ENCODE measurements at places on chromosomes 2 and 18.

DNA sequence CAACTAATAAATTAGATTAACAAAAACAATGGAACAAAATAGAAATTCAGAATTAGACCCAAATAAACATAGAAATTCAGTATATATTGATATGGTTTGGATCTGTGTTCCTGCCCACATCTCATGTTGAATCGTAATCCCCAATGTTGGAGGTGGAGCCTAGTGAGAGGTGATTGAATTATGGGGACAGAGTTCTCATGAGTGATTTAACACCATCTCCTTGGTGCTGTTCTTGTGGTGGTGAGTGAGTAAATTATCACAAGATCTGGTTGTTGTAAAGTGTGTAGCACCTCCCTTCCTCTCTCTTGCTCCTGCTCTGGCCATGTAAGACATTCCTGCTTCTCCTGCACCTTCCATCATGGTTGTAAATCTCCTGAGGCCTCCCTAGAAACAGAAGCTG, 16.6 kb upstream of the B4GALT6 start:
- DNase-seq: no peak

DNA sequence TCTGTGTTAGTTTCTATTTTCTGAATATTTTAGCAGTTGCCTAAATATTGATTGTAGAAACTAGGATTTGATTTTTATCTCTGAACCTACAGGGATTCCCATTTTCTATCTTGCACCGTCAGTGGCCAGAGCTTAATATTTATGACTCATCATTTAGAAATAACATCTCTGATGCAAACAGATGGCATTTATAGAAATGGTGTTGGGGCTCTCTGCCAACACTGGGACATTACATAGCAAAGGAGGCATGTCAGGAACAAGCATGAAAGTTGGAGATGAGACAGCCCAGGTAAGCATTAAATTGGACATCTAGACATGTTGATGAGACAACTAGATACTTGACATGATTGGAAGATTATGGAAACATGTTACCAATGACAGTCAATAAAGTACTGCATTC, 165.3 kb upstream of the SYT4 start:
- DNase-seq: no peak

GRCh38 chr2:158810731-158811460, 15.8 kb downstream of the DAPL1 start:
- DNase-seq: no peak

GRCh38 chr2:30106543-30106942, 40.3 kb upstream of the YPEL5 start:
- DNase-seq: no peak

GRCh38 chr2:26477126-26477910, 606 bp downstream of the OTOF start:
- DNase-seq: no peak

GRCh38 chr2:80778704-80779103, 474.2 kb upstream of the LRRTM1 start:
- no peak for DNase-seq

DNA sequence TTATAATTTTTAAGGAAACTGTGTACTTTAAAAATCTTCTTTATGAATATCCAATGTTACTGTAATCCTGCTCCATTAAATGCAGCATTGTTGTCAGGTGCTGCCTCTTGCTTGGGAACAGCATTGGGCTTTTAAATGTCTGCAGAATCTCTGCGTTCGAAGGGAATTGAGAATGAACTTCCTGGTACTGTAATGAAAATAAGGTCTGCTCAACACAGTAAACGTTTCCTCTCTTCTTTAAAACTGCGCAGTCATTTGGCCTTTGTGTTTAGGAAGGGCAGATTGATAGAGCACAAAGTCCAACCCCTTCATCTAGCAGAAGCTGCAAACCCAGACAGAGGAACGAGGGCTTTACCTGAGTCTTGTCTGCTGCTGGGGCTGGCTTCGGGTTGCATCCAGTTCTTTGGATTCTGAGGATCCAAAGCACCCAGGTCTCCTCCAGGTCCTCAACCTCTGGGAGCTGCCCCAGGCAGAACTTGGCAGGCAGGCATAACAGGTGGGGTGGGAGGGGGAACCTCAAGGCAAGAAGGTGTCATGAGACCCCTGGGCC, 104.5 kb downstream of the UGGT1 start:
- DNase-seq: no peak

GRCh38 chr18:57529151-57529550, 57.4 kb downstream of the FECH start:
- no peak for DNase-seq

DNA sequence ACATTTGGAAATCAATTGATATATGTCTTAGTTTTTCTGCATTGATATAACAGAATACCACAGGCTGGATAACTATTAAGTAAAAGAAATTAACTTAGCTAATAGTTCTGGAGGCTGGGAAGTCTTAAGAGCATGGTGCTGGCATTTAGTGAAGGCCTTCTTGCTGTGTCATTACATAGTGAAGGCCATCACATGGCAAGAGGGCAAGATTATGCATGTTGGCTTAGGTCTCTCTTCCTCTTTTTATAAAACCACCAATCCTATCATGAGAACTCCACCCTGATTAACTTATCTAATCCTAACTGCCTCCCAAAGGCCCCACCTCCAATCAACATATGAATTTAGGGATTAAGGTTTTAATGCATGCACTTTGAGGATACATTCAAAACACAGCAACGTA, 225.5 kb upstream of the VRK2 start:
- DNase-seq: no peak

DNA sequence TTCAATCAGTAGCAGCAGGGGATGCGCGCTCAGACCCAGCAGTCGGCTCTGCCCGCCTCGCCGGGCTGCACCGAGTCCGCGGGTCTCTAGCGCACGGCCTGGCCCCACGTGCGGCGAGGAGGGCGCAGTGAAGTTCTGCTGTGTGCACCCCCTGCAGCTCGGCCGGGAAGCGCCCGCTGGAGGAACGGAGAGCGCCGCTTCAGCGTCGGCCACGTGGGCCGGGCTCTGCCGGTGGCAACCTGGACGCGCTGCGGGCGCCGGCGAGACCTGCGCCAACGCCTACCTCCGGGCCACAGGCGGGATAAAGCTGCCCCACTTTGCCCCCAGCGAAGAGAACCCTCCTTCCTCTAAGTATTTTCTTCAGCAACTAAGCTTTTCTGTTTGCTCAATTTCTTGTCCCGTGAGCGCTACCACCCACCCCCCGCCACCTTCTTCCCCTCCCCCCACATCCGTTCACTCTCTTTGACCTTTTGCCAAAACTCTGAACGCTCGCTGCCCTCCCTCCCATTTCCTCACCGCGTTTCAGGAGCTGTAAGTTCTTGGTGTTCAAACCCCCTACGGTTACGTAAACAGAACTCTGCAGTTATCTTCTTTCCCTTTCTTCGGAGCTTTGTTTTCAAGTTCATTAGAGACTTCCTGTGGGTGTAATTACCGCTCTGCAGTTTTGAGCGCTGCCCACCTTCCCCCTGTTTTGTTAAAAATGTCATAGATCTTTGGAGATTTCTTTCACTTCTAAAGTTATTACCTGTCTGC, 42.6 kb upstream of the EDAR start:
- DNase-seq: peak; percentile 33

DNA sequence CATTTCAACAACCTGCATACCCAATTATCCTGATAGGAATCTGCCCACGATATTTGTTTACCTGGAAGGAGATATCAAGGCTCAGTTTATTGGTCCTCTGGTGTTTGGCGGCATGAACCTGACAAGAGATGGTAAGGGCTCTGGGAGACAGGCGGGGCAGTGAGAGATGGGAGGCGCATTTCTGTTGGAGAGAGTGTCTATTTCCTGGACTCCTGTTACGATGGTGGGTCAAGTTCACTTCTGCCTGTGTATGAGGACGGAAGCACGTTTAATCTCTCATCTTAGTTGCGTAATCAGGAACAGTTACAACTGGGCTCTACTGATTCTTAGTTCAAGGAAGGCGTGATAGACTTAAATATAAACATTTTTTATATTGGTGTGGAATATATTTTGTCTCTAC, 8.9 kb downstream of the PDCL3 start:
- DNase-seq: no peak

- no peak for DNase-seq
Measured at GRCh38 chr2:131041402-131042147, 51.7 kb downstream of the FAM168B start.

- no peak for DNase-seq
Measured at GRCh38 chr18:9989481-9989880, 75.7 kb downstream of the VAPA start.

- DNase-seq: no peak
Measured at GRCh38 chr2:172230889-172231401, 128.2 kb upstream of the DLX2 start.

GRCh38 chr2:48113767-48114166, 207.5 kb upstream of the FBXO11 start:
- DNase-seq: no peak

- no peak for DNase-seq
Measured at GRCh38 chr2:22003270-22003669, 879.5 kb downstream of the TDRD15 start.

DNA sequence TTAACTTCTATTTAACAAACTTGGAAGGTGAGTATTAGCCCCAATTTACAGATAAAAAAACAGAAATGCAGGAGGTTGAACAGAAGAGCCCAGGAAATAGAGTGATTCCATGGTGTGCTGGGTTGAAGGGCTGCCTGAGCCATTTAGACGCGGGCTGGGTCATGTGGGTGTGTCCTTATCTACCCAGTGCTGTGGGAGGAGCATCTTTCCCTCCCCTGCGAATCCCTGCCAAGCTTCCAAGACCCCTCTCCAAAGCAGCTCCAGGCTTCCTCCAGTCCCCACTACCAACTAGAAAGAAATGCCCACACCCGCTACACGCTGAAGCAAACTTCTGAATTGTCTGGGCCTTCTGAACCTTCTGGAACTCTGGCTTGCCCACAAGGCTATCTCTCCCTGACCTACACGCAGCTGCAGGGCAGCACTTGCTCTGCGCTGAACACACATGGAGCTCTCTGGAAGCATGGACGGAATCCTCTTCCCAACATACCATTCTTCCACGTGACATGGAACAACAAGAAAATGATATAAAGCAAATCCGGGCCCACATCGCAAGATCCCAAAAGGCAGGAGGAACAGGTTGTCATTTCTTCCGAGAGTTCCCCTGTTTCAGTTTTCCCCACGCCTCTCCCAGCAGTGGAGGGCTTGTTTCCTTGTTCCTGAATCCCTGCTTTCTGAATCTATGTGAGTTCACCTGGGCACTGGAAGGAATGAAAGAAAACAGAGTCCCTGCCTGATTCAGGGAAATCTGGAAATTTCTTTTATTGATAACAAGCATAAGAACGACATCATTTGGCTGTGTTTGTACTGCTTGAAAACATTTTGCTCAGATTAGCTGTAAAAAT, 562.7 kb upstream of the ID2 start:
- no peak for DNase-seq

DNA sequence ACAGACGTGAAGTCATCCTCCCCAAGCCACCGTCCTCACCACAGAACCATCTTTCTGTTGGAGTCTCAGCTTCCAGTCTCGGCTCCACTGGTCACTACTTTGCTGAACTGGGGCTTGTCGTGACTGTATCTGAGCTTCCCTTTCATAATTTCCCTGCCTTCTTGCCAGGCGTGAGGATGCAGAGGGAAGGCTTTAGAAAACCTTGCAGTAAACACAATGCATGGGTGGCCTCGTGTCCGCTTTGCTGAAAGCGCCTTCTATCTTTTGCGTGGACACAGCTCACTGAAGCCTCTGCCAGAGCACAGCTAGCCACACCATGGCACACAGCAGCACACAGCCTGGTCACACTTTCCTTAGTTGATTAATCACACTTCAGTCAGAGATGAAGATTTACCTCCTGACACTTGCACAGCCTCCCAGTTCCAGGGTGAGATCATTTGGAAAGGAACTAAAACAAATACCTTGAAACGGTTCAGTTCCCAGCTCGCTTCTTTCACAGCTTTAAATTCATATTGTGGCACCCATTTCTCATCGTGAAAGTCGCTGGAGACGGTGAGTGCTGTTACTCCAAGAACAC, 2.8 kb upstream of the GPR45 start:
- no peak for DNase-seq

DNA sequence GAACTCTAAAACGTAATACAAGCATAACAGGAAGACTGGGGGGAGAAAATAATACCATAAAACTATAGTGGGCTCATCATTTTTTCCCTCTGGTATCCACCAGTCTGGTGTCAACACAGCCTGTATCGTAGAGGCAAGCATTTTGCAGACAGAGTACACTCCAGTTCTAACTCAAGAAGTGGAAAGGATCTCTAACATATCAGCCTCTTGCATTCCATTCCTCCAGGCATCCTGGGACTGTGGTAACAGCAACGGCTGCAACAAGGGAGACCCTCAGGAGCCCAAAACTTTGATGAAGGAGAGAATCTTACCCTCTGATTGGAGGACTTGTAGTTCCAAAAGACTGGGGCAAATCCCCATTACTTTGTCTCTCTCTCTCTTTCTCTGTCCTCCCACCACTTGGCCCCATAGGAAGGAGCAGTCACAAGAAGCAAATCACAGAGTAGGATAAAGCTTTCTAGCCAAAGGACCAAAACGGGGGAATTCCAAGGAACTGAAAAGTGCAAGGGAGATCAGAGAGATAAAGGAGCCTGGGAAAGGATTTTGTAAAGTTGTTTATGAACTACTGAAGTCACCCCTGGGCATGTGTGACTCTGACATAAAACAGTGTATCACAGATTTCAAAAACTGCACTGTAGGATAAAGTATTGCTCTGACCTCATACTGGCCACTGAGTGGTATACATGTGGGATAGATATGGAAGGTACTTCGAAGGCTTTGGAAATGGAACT, 11.9 kb downstream of the FRZB start:
- no peak for DNase-seq

DNA sequence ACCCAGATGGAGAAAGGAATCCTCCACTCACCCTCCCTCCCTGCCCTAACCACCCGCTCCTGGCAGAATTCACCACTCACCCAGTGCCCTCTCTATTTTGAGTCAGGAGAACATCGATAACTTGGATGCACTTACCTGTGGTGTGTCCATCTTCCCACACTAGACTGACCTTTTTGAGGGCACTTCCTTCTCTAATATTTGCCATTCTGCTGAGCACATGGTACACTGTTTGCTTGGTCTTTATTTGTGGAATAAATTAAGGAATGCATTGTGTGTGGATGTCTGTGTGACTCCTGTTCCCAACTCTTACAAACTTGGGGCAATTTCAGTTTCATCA, 133.7 kb downstream of the ACKR3 start:
- no peak for DNase-seq

DNA sequence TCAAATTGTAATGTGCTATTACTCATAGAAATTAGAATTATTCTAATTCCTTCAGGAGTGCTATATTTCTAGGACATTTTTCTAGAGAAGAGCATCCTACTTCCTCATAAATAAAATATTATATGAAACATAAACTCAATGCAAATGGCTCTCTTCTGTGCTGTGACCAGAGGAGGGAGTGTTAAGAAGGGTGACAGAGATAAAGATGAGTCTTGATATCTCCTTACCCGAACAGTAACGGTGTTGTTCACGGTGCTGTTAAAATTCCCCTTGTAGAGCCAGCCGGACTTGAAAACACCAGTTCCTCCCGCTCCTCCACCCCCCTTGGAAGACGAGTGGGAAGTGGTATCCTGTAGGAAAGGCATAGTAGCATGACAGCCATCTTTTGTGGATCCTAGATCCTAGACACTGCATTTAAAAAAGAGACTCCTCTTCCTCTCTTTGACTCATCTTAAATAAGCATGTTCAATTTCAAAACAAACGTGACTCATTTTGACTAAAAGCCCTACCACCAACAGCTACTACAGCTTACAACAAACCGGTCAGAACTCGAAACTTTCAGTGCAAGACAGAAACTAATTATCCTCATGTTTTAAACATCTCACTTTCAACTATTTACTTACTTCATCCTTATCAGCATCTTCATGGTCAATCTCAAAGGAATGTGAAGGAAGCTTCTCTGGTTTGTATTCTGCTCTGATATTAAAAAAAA, 156.3 kb downstream of the DOCK10 start:
- DNase-seq: no peak
